ENCODE measurements at places on chromosomes 3 and 15.

GRCh38 chr3:31979001-31979697, 1.9 kb downstream of the OSBPL10 start:
- DNase-seq, result no peak

- no peak for DNase-seq
These were observed 175.1 kb upstream of the PLSCR5 start for GRCh38 chr3:146780251-146780650.

DNA sequence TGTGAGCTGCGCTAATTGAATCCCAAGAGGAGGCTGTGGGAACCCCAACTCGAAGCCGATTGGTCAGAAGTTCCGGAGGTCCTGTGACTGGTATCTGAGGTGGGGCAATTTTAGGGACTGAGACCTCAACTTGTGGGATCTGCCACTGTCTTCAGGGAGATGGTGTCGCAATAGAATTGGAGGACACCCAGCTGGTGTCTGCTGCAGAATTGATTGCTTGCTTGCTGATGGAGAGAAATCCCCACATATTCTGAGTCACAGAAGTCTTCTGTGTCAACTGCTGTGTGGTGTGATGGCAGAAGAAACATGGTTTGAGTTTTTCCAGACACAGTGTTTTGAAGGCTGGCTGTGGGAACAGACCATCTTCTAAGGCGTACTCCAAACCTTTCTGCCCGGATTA, 99.7 kb upstream of the PLXNA1 start:
- DNase-seq, result no peak

- no peak for DNase-seq
These were observed 78.9 kb downstream of the CPN2 start for GRCh38 chr3:194272221-194272620.
